ENCODE measurements at places on chromosomes 1 and 21.

DNA sequence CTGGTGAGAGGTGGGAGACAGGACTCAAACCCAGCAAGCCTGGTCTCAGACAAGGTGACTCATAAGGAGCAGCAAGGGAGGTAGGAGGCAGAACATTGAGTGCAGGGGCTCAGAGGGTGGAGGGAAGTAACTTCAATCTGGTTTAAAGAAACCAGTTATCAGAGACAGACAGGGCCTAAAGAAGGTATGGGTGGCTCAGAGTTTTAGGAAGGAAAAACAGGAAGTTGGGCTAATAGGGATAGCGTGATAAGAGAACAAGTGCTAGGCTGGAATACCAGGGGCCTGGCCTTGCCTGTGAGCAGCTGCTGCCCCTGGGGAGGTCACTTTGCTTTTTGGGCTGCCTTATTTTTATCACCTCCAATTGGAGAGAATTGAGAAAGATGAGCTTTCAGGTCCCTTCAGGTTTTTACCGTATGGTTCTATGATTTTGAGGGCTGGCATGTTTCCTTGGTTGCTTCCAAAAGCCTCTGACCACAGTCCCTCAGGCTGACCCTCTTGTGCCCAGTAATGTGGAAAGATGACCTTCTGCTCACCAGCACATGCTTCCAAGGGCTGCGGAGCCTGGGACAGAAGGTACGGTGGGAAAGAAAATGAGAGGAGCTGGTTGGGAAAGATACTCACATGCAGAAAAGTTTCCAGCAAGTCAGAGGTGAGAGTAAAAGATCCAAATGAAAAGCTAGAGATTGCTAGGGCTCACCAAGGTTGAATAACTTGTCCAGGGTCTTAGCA is 77.0 kb downstream of the DDR2 start:
- DNase-seq = no peak

DNA sequence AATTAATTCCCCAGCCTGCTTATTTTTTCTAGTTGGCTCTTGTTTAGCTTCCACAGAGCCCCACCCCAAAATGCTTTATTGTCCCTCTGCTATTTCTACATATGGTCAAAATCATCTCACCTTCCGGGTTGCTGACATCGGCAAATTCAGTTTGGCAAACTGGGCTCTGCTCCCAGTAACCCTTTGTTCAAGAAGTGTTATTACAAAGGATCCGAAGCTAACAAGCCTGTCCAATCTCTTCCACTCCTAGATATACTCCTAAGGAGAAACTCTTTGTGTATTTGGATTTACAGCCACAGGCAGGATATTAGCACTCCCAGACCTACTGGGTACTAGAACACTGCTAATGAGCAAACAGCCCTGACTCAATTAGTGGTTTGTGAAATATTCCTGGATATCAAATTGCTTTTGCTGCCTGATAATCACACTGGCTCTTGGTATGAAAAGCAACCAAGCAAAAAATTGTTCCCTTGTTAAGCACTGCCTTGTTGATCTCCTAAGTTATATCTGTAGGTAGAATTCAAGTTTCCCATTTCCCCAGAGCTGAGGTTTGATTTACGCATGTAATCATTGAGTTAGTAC is 4.0 kb downstream of the JUN start:
- DNase-seq = no peak

DNA sequence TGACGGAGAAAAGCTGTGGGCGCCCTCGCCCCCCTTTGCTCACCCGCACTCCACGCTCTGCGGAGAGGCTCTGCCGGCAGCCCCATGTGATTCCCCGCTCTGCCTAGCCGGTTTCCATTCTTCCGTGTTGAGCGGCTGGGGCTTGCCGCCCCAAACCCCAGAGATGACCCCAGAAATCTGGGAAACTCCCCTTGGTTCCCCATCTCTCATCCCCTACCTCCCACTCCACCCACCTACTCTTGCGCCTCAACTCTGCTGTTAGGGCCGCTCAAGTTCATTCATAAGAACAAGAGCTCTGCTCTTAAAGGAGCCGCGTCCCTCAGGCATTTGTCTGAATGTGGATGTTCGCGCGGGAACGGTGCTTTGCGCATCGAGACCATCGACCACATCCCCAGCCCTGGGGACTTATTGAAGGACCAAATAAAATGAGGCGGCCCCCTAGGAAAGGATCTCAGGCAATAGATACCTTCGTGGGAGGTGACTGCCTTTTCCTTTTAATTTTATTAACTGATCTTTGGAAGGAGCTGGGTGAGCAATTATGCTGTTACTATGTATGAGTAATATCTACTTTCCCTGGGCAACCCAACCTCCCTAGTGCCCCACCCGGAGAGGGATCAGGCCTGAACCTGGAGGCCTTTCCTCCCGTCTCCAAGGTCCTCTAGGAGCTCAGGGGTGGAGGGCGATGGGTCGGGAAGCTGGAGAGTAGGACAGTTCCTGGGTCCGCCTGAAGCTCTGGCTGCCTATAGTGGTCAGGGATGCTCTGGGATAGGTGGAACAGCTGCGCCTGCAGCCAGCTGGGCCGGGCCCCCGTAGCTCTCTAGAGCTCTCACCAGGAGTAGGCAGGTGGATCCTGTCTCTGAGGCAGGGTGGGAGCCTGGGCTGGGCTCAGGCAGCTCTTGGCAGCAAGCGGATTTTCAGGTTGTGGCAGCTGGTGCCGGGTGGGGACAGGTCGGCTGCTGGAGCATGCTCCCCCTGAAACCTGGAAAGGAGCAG is 898 bp downstream of the MFSD2A start:
- peak; percentile 50 for DNase-seq

DNA sequence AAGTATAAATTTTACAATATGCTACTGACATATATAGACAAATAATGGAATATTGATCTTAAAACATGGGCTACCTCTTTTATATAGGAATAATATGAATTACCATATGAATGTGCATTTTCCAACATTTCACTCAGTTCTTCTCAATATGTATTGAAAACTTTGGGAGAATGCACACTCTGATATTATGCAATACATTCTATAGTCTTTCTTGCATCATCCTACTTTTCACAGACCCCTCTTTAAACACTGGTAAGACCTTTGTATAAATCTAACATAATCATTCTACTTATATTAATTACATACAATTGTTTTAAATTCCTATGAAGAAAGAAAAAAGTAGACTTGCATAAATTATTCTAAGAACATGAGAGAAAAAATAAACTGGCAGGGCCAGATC is 69.2 kb downstream of the NCAM2 start:
- DNase-seq = no peak

GRCh38 chr1:150561254-150561973 is 12.2 kb downstream of the ADAMTSL4 start:
- no peak for DNase-seq

DNA sequence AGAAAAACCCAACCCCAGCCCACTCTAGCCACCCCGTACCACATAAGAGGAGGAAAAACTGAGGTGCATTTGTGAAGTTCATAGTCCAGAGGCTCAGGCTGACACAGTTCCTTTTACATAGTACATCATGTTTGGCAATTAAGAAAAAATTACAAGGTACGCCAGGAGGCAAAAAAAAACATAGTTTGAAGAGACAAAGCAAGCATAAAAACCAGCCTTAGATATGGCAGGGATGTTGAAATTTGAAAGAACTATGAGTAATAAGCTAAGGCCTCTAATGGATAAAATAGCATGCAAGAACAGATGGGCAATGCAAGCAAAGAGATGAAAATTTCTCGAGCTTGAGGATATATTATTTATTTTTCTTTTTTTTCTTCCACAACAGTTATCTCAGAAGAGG is 31.9 kb downstream of the MIXL1 start:
- no peak for DNase-seq

- no peak for DNase-seq
Observed at GRCh38 chr1:186050360-186050759, 316.2 kb downstream of the HMCN1 start.

GRCh38 chr1:20551945-20552727 is at the start of gene FAM43B:
FAM43B (plus strand) TSS chr1:20552573; CDS start chr1:20552974, 401 bp downstream.
- no peak for DNase-seq

DNA sequence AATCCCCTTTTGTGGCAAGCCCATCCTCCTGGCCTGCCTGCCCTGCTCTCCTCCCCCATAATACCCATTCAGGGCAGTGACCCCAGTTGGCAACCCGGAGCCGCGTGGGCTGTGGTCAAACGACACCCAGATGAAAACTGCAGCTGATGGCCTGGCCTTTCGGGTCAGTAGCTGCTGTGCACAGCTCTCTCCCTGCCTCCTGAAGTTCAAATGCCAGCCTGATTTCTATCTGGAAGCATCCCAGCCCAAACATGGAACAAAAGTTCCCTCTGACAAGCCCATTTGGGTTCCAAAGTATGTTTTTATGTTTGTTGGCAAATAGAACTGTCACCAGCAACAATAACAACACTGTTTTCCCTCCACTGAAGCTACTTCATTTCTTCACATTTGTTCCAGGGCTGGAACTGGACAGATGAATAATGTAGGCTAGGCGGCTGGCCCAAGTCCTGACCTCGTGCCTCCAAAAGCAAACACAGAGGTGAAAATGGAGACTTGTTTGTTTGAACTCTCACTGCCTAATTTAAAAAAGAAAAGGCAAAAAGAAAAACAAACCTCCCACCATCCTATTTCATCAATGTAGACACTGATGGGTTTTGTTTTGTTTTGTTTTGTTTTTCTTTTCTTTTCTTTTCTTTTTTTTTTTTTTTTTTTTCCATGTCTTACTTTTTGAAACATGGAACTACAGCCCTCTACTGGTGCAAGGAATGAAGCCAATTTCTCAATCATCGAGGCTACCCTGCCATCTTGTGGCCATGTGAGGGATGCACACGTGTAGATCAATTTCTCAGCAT is 179.0 kb downstream of the ADSS2 start:
- peak; percentile 34 for DNase-seq

- DNase-seq = no peak
Observed at GRCh38 chr21:15333136-15333710, 268.4 kb upstream of the NRIP1 start.

GRCh38 chr1:111615870-111616715 is 3.5 kb upstream of the RAP1A start:
- peak; percentile 27 for DNase-seq

- DNase-seq = no peak
Observed at GRCh38 chr21:18318156-18318555, 73.5 kb downstream of the CHODL start.

DNA sequence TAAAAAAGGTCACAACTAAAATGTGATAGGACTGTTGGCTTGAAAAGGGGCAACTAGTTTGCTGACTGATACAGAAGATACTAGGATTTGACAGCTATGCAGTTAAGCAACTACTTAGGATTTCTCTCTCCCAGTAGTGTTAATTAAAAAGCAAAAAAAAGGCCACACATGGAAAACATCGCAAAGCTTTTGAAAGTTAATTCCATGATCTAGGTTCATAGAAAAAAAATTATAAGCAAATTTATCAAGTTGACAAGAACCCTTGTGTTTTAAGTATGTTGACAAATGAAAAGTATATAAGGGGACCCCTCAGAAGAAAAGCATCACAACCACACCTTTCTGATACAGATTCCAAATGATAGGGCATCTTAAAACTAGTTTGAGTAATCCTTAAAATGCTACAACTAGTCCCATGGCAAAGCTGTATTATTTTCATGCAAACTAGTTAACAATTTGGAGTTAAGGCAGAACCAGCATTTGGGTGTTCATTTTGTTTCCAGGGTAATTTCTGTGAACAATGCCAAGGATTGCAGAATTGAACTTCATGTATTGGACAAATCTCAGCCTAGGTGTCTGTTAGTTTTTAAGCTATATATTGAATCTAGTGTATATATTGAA is 4.1 kb downstream of the PNRC2 start:
- no peak for DNase-seq

- no peak for DNase-seq
Observed at GRCh38 chr1:21916447-21917238, 20.5 kb downstream of the HSPG2 start.

- DNase-seq = no peak
Observed at GRCh38 chr21:38246511-38246910, 10.3 kb upstream of the KCNJ15 start.

DNA sequence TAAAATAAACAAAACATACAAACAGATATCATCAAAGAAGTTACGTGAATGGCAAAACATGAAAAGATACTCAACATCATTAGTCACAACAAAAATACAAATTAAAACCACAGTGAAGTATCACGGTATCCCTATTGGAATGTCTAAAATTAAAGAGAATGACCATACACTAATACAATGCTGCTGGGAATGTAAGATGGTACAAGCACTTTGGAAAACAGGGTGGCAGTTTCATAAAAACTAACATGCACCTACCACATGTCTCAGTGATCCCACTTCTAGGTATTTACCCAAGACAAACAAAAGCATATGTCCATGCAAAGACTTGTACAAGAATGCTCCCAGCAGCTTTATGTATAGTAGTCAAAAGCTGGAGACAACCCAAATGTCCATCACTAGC is 69.1 kb downstream of the HSF2BP start:
- no peak for DNase-seq

All from activated CD8-positive, alpha-beta memory T cell treated with anti-CD3 and anti-CD28 coated beads for 4 hours (primary cell).